ENCODE measurements at places on chromosomes 16 and 17. TPM values are rescaled to one million over a fixed set of nuclear protein-coding genes. Genes with fewer than 3 reads are reported as not detected.

Gene CMTM1
- total RNA-seq, result 8.7 TPM

Gene ENPP7
- total RNA-seq, result not detected

Gene B4GALNT2
- total RNA-seq, result not detected

- DNase-seq, result no peak
Observed at GRCh38 chr17:32590974-32591373, 104.2 kb downstream of the CDK5R1 start.

Gene CLDN6
- 0.07 TPM for total RNA-seq

Gene SULT1A2
- 1.0 TPM for total RNA-seq
